HFF-Myc (cell line): ENCODE measurements at places on chromosomes 6 and 20.

DNA sequence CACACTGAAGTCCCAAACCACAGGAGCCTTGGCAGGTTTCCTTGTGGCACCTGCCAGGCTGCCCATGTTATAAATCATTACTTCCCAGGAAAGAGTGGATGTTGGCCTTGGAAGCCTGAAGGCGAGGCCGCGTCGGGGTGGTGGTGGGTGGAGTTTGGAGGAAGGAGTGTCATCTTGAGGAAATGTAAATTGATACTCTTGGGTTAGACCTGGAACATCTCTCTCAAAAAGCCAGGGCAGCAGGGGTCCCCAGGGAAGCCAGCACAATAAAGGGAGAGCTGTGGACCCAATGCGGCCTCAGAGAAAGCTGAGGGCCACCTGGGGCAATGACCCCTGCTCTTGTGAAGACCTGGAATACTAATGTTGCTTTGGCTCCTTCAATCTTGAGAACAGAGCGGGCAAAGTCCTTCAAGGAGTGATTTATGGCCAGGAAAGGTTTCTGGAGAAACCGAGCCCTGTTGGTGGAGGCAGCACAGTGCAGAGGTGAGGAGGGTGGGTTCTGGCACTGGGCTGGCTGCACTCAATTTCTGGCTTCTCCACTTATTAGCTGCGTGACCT is 26.3 kb upstream of the TRAF3IP2 start:
- DNase-seq: no peak

- no peak for DNase-seq
Observed at GRCh38 chr6:130046671-130047070, 28.3 kb downstream of the L3MBTL3 start.

- peak; percentile 30 for DNase-seq
Observed at GRCh38 chr20:56974499-56975250, 291.8 kb downstream of the BMP7 start.

GRCh38 chr6:300494-301198 is 8.4 kb downstream of the DUSP22 start:
- DNase-seq: no peak

GRCh38 chr6:111250791-111251354 is 163.6 kb downstream of the SLC16A10 start:
- no peak for DNase-seq

GRCh38 chr6:162226803-162227202 is 500.8 kb downstream of the PRKN start:
- no peak for DNase-seq

DNA sequence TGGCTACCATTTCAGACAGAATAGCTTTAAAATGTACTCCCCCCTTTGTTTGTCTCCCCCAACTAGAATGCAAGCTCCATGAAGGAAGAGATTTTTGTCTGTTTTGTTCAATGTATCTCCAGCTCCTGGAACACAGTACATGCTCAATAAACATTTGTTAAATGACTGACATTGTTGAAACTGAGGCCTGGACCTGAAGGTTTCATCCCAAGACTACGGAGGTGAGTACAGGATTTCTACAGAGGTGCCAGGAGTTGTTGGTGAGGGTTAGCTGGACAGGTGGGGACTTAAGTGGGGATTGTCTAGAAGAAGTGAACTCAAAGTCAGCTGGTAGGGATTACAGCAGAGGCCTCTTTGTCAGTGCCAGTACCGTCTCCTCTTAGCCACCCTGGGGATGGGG is 19.4 kb downstream of the VEGFA start:
- no peak for DNase-seq

DNA sequence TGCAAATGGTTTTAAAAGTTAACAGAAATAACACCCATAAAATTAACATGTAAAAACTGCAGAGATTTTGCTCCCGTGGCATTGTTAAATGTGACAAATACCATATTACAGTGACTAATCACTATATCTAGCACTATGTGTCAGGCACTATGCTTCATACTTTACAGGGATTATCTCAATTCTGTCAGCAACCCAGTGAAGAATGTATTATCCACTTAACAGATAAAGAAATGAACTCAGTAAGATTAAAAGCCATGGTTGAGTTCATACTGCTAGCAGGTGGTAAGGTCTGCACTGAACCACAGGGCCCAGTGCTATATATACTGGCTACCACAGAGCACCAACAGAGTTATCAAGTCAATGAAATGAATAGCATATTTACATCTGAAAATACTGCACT is 65.4 kb downstream of the RWDD2A start:
- DNase-seq: no peak

DNA sequence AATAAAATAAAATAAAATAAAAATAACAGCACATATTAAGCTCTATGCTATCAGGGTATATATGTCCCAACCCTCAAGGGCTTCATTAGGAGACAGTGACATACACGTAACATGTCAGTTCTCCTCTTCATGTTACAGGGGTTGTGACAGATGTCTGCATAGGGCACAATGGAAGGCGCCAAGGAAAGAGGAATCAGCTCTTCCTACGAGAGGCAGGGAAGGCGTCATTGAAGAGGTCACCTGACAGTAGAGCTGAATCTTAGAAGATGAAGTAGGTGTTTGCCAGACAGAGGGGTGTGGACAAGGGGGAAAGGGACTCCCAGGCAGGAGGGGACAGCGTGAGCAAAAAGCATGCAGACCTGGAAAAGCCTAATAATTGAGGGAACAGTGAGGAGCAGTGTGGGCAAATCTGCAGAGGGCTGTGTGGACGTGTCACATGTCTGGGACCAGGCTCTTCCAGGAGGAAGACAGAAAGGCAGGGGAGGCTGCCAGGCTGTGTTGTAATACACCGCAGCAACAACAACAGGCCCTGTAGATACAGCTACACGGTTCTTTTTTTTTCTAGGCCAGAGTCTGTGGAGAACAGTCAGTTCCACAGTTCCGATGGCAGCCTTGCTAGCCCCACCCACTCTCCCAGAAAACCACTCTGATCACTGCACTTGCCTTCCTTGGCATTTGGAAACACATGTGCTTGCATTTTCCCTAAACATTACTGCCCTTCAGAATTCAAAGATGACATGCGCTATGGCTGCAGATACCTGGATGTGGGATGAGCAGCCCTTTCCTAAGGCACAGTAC is 2.5 kb upstream of the FKBP5 start:
- DNase-seq: no peak

DNA sequence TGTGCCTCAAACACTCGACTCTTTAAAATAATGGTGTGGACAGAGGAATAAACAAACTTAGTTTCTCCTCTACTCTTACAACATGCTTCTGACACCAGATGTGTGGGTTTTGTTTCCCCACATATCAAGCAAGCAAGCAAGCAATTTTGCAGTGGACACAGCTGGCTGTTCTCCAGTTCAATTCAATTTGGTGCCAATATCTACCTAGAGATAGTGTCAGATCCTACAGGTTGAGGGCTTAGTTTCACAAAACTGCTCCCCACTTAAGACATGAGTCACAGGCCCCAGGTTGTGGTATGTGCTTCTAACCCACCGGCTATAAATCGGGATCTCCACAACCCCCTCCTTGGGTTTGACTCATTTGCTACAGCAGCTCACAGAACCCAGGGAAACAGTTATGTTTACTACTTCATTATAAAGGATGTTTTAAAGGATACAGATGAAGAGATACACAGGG is 131.4 kb upstream of the TRAF3IP2 start:
- DNase-seq: no peak

DNA sequence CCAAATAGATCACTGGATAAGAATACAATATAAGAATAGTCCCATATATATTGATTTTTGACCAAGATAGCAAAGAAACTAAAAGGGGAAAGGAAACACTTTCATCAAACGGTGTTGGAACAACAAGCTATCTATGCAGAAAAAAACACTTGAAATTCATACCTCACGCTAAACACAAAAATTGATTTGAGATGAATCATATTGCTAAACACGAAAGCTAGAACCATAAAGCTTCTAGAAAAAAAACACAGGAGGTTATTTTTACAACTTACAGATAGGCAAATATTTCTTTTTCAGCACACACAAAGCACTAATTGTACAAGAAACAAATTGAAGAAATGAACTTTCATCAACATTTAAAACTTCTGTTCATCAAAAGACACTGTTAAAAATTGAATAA is 36.7 kb upstream of the TMEM14A start:
- no peak for DNase-seq

DNA sequence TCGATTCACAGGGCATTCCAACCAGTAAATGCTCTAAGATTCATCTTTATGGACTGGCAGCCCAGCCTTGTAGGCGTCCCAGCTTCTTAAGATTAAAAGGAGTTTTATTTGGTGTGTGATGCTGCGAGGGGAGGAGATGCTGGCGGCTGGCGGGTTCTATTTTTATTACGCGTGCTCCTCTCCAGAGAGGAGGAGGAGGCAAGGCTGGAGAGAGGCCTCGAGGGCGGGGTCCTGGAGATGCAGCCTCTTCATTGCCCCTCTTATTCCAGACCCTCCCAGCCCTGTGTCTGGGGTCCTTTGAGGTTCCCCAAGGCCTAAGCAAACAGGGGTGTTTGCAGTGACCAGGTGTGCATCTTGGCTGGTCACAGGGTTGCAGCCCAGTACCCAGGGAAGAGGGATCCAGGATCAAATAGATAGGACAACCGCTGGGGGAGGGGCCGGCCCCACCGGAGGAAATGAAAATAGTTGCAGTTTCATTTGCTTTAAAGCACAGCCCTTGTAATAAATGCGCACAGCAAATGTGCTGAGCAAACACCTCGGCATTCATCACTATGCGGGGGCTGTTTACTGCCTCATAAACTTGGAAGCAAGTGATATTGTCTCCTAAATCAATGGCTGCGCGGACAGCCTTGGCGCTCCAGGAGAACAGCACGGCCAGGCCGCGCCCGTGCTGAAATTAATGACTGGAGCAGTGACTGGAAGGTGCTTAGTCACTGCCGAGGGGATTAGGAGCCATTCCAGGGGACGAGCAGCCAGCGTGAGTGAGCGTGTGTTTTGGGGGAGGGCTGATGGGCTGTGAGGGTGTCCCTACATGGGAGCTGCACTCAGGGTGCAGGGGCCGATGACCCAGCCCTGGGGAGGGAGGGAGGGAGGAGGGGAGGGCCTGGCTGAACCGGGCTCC is 83.0 kb downstream of the TMEM242 start:
- DNase-seq: no peak

DNA sequence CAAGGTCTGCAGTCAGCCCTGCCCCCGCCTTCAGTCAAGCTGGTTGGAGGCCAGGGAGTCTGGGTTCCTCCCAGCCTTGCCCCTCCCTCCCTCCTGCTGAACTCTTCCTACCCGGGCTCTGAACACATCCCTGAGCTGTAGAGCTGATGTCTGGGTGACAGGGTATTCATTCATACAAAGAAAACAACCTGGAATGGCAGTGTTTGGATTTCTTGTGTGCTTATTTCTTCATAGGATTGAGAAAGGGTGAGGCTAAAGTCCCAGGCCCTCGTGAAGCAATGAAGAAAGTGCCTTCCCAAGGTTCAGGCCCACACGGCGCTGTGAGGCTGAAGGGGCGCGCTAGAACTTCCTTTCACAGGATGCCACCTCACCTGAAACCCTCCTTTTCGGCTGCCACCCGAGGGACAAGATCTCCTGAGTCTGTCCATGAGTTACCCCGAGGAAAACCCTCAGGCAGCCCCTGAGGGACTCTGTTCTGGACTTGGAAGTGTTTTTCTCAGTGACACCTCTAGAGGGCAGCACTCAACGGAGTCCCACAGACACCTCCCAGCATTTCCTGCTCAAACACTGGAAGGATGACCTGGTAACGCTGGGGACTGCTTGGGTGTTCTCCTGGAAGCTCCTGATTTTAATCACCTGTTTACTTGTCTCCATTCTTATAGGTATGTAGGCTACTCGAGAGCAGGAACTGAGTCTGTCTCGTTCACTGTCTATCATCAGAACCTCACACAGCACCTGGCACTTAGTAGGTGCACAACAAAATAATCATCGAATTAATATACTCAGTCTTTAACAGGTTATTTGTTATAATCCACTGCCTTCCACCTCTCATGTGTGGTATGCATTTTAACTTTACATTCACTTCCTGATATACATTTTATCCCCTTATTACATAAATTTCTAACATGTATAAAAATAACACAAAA is 11.8 kb upstream of the GSTA1 start:
- DNase-seq: peak; percentile 14

- no peak for DNase-seq
Observed at GRCh38 chr20:21513181-21513663, 642 bp downstream of the NKX2-2 start.

GRCh38 chr6:161368514-161368913 is 94.7 kb upstream of the AGPAT4 start:
- no peak for DNase-seq

GRCh38 chr20:5674176-5674660 is 76.0 kb upstream of the SHLD1 start:
- no peak for DNase-seq

DNA sequence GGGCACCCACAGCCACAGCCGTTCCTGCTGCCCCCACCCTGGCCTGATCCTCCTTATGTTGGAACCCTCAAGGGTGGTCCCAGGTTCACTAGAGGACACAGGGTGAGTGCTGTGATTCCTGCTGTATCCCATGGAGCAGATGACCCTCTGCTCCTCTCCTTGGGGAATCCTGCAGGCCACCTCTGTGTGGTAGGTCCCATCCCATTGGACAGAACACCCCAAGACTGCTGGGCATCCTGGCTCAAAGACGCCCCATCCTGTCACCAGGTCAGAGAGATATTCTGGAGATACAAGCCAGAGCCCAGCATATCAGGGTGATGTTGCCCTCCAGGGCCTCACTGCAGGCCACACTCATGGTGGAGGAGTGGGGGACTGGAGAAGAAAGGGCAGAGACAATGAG is 28.4 kb downstream of the HLA-A start:
- no peak for DNase-seq

- DNase-seq: no peak
Observed at GRCh38 chr6:129280749-129281148, 397.8 kb downstream of the LAMA2 start.

- no peak for DNase-seq
Observed at GRCh38 chr6:139778688-139779087, 404.2 kb upstream of the CITED2 start.

DNA sequence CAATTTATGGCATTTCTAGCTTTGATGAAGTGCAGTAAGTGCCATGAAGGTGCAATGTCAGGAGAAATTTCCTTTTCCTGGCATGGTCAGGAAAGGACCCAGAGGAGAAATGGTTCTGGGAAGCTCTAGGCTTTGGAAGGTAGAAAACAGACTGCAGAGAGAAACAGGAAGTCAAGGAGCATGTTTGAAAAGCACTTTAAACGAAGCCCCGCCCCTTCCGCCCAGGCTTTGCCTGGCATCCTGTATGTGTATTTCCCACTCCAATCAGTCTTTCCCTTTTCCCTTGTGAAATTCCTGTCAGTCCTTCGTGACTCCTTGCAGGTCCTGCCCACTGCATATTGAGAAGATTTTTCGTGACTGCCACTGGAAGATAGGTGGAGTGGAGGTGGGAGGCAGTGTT is 320.9 kb upstream of the SASH1 start:
- no peak for DNase-seq

DNA sequence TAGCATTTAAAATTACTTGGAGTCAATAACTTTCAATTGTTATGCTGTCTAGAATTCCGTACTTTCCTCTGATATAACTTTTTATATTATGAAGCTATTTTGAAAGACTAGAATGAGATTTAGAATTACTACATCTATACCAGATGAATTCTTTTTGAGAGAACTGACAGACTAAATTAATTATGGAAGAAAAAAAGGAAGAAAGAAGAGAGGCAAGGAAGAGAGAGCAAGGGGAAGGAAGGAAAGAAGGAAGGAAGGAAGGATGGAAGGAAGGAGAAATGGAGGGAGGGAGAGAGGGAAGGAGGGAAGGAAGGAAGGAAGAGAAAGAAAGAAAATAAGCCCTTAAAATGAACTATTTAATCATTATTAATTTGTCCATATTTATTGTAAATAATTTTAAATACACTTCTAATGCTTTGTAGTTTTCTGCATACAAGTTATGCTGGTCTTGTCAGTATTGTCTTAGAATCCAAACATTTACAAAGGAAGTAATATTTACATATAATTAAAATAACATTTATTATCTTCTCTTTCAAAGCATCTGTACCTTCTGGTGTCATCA is 280.4 kb upstream of the HSF2 start:
- DNase-seq: no peak
